Glutamatergic neuron (in vitro differentiated cells): ENCODE measurements at places on chromosomes 11 and 22. TPM values are rescaled to one million over a fixed set of nuclear protein-coding genes. Genes with fewer than 3 reads are reported as not detected.
A peak's percentile ranks its signal among the peaks of the same experiment; 100 is the strongest.

DNA sequence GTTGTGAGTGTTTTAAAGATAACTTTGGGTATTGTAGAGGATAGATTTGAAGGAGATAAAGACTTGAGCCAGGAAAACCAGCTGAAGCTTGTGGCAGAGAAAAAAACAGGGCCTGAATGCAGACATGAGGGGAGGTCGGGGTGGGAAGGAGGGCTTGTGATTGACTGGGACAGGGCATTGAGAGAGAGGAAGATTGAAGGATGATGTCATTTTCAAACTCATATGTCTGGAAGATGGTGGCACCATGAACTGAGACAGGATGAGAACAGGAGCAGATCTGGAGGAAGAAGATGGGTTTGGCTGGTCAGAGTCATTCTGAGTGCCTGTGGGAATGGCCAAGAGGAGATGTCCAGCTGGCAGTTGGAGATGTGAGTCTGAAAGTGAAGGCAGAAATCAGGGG lies 14.7 kb downstream of the CSNK2A3 start:
- H3K27ac ChIP-seq = no peak overlapping the region
- H3K27me3 ChIP-seq = no peaks in the 10 kb centered on the region
- DNase-seq = no peak
- no peaks in the 10 kb centered on the region for H3K4me1 ChIP-seq
- peaks cover 16% of the 10 kb centered on the region for H3K36me3 ChIP-seq

The ANO5 gene
- 5.4 TPM for total RNA-seq

The NUDT22 gene
- 37.0 TPM for total RNA-seq

- H3K4me3 ChIP-seq = no peak overlapping the region
- no peak for DNase-seq
- H3K27me3 ChIP-seq = peaks cover 10% of the 10 kb centered on the region
- H3K27ac ChIP-seq = no peak overlapping the region
- H3K36me3 ChIP-seq = peaks cover 4% of the 10 kb centered on the region
- no peaks in the 10 kb centered on the region for H3K4me1 ChIP-seq
Measured at GRCh38 chr22:48238966-48239365, 1476.5 kb downstream of the TBC1D22A start.

The SCN4B gene
- 2.9 TPM for total RNA-seq

The MYRF gene
- 0.29 TPM for total RNA-seq

The INPPL1 gene
- total RNA-seq = 62.8 TPM

- peaks cover 5% of the 10 kb centered on the region for H3K36me3 ChIP-seq
- no peak overlapping the region for H3K27ac ChIP-seq
- DNase-seq = no peak
- peaks cover 15% of the 10 kb centered on the region for H3K27me3 ChIP-seq
- no peak overlapping the region for H3K4me3 ChIP-seq
- H3K4me1 ChIP-seq = no peaks in the 10 kb centered on the region
Measured at GRCh38 chr11:64367931-64368672, 9.1 kb downstream of the RPS6KA4 start.

The ABTB2 gene
- total RNA-seq = 9.3 TPM

The CADM1 gene
- 1,339 TPM for total RNA-seq

DNA sequence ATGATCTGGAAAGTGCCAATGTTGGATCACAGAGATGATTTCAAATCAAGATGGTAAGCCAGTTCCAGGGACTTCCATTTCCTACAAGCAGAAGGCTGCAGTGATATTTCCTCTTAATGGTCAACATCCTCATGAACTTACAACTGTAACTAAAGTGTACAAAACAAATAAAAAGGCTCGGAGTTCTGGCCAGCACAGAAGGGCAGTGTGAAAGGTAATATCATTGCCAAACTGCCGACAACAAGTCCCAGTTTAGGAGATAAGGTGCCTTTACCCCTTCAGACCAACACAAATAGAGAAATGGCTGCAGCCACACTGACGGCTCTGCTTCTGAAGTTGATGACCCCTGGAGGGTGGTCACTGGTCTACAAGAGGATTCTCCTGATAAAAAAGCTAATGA lies 91.1 kb downstream of the ETS1 start:
- H3K27ac ChIP-seq = no peak overlapping the region
- no peak overlapping the region for H3K4me3 ChIP-seq
- no peak for DNase-seq

The LRRC10B gene
- total RNA-seq = 8.2 TPM

DNA sequence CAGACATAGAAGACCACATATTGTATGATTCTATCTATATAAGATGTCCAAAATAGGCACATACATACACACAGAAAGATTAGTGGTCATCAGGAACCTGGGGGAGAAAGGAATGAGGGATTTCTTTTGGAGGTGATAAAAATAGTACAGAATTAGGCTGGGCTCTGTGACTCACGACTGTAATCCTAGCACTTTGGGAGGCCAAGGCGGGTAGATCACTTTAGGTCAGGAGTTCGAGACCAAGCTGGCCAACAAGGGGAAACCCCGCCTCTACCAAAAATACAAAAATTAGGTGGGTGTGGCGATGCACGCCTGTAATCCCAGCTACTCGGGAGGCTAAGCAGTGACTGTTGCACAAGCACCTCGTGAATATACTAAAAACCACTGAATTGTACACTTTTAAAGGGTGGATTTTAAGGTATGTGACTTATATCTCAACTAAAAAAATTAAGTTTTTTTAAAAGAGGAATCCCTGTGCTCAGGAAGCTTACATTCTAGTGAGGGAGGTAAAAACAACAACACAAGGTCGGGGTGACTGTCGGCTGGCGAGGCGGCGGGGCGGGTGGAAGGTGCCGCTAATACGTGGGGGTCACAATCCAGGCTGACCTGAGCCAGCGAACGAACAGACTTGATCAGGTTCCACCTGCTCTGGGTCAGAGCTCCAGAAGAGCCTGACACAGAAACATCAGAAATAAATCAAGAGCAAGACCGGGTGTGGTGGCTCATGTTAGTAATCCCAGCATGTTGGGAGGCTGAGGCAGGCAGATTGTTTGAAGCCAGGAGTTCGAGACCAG lies 25.3 kb upstream of the TESMIN start:
- no peak overlapping the region for H3K4me3 ChIP-seq
- H3K27me3 ChIP-seq = no peaks in the 10 kb centered on the region
- H3K36me3 ChIP-seq = peaks cover 4% of the 10 kb centered on the region
- DNase-seq = no peak
- H3K4me1 ChIP-seq = no peaks in the 10 kb centered on the region

DNA sequence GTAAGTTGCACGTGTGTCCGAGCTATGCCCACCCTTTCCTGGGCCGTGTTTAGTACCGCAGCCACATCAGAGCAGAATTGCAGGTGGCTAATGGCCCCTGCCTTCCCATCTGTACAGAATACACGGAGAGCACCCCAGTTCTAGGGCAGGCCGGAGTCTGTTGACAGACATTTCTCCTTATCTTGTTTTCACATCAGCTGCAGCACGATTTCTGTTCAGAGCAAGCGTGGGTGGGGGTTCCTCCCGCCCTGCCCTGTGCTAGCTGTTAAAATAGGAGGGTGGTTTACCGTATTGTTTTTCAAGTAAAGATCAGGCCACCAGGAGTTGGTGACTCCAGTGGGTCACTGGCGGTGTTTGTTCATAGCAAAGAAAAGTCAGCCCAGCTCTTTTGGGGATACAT lies 41.1 kb downstream of the UBASH3B start:
- peaks cover 10% of the 10 kb centered on the region for H3K4me1 ChIP-seq
- no peak overlapping the region for H3K27ac ChIP-seq
- no peak for DNase-seq
- H3K27me3 ChIP-seq = no peaks in the 10 kb centered on the region
- H3K4me3 ChIP-seq = no peak overlapping the region
- H3K36me3 ChIP-seq = peaks cover 5% of the 10 kb centered on the region

GRCh38 chr11:62472063-62472884 lies 53.4 kb downstream of the SCGB1A1 start:
- H3K27ac ChIP-seq = no peak overlapping the region
- no peaks in the 10 kb centered on the region for H3K36me3 ChIP-seq
- H3K4me1 ChIP-seq = no peaks in the 10 kb centered on the region
- no peaks in the 10 kb centered on the region for H3K27me3 ChIP-seq

DNA sequence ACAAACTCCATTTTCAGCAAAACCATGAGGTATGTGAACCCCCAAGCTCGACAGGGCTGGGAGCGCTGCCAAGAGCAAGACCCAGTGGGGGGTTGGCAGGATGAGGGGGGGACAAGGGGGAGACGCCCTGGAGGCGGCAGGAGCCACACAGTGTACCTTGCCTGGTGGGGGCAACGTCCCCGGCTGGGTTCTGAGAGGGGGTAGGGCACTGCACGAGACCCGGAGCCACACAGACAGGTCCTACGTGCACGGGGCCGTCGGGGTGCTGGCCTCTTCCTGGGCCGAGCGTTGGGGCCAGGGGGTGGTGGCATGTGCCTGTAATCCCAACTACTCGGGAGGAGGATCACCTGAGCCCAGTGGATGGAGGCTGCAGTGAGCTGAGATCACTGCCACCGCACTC lies 28.8 kb downstream of the TBX1 start:
- no peak for DNase-seq
- no peaks in the 10 kb centered on the region for H3K4me1 ChIP-seq
- H3K4me3 ChIP-seq = no peak overlapping the region
- H3K27me3 ChIP-seq = peaks cover 6% of the 10 kb centered on the region

DNA sequence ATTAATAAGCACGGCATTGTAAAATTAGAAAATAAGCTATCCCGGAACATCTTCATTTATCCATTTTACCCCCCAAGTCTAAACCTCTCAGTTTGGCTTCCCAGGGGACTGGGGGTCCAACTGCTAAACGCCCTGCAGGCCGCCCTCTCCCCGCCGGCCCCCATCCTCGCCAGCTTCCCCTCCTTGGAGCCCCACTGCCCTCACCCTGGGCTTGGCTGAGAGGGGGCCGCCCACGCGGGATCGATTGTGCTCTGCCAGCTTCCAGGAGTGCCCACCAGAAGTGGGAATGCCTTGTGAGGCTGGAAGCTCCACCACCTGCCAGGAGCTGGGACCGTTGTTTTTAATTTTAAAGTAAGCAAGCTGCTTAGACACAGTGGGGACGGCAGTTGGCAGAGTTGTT lies 353.5 kb downstream of the TBC1D22A start:
- no peak overlapping the region for H3K4me3 ChIP-seq
- peak; percentile 1 for DNase-seq
- H3K27ac ChIP-seq = no peak overlapping the region
- H3K36me3 ChIP-seq = no peaks in the 10 kb centered on the region
- peaks cover 8% of the 10 kb centered on the region for H3K27me3 ChIP-seq
- peaks cover 3% of the 10 kb centered on the region for H3K4me1 ChIP-seq

- H3K27me3 ChIP-seq = no peaks in the 10 kb centered on the region
- H3K4me3 ChIP-seq = peak overlapping the region; percentile 43
- peaks cover 30% of the 10 kb centered on the region for H3K4me1 ChIP-seq
- H3K36me3 ChIP-seq = no peaks in the 10 kb centered on the region
- peak overlapping the region; percentile 72 for H3K27ac ChIP-seq
Measured at GRCh38 chr22:31286360-31287255, 5.7 kb downstream of the PIK3IP1 start.

DNA sequence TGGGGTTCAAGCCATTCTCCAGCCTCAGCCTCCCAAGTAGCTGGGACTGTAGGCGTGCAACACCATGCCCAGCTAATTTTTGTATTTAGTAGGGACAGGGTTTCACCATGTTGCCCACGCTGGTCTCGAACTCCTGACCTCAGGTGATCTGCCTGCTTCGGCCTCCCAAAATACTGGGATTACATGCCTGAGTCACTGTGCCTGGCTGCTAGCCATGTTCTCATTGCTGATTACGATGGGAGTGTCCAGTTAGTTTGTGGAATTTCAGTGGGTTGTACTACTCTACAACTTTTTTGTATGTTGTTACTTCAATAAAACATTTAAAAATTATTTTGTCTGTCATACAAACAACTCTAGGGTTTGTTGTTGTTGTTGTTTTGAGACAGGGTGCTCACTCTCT lies 4.8 kb upstream of the VPS11 start:
- DNase-seq = no peak
- peaks cover 5% of the 10 kb centered on the region for H3K27me3 ChIP-seq
- H3K36me3 ChIP-seq = no peaks in the 10 kb centered on the region
- no peak overlapping the region for H3K4me3 ChIP-seq
- H3K4me1 ChIP-seq = peaks cover 6% of the 10 kb centered on the region
- no peak overlapping the region for H3K27ac ChIP-seq

GRCh38 chr22:45512363-45512762 lies 9.7 kb downstream of the FBLN1 start:
- H3K4me3 ChIP-seq = peak overlapping the region; percentile 67
- DNase-seq = no peak
- peak overlapping the region; percentile 82 for H3K27ac ChIP-seq
- no peaks in the 10 kb centered on the region for H3K36me3 ChIP-seq
- peaks cover 10% of the 10 kb centered on the region for H3K27me3 ChIP-seq

The TESMIN gene
- 3.8 TPM for total RNA-seq

DNA sequence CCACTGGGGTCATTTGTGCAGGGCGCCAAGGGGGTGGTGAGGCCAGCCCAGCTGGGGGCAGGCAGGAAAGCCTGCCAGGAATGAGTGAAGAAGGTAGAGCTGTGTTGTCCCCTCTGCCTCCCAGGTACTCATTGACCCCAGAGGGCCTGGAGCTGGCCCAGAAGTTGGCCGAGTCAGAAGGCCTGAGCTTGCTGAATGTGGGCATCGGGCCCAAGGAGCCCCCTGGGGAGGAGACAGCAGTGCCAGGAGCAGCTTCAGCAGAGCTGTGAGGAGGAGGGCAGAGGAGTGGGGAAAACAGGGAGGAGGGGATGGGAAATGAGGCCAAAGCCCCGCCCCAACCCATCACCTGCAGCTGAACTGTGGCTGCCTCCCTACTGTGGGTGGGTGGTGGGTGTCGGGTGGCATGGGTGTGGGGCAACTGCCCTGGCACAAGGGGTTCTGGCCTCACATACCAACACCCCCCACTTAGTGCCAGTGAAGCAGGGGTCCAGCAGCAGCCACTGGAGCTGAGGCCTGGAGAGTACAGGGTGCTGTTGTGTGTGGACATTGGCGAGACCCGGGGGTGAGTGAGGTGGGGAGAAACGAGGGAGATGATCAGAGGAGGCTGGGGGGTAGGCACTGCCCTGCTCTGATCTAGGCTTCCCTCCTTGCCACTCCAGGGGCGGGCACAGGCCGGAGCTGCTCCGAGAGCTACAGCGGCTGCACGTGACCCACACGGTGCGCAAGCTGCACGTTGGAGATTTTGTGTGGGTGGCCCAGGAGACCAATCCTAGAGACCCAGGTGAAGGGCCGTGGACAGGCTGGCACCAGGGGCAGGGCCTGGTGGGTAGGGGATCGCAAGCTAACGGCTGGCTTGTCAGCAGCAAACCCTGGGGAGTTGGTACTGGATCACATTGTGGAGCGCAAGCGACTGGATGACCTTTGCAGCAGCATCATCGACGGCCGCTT lies 3.0 kb downstream of the MUS81 start:
- H3K4me3 ChIP-seq = no peak overlapping the region
- DNase-seq = no peak
- peaks cover 35% of the 10 kb centered on the region for H3K27me3 ChIP-seq
- peaks cover 4% of the 10 kb centered on the region for H3K36me3 ChIP-seq
- peaks cover 7% of the 10 kb centered on the region for H3K4me1 ChIP-seq

DNA sequence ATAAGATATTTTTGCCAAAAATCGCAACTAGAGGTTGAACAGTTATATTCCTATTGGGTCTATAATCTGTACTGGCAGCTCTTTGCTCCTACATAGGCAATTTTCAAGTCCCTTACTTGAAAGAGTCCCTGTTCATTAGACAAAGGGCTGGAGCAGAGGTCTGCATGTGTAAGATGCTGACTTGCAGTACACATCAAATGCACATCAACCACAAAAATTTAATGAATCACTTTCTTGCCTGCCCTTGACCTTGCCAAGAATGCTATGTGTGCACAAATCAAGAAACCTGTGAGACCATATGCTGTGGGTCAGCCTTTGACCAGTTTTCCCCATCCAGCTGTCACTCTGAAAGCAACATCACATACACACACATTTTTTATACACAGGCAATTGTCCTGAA lies 661.5 kb downstream of the LRRC4C start:
- no peaks in the 10 kb centered on the region for H3K27me3 ChIP-seq
- no peak overlapping the region for H3K4me3 ChIP-seq
- no peak for DNase-seq
- H3K36me3 ChIP-seq = no peaks in the 10 kb centered on the region
- H3K4me1 ChIP-seq = peaks cover 3% of the 10 kb centered on the region

The TREH gene
- total RNA-seq = not detected
